ENCODE measurements at places on chromosomes 13 and 19. TPM values are rescaled to one million over a fixed set of nuclear protein-coding genes. Genes with fewer than 3 reads are reported as not detected.

The PEAK3 gene
- total RNA-seq, result not detected

The SGCG gene
- total RNA-seq, result 0.15 TPM

The SPRED3 gene
- 4.6 TPM for total RNA-seq

The GDF15 gene
- total RNA-seq, result 2.5 TPM

The SIPA1L3 gene
- 27.0 TPM for total RNA-seq

The OPA3 gene
- 11.3 TPM for total RNA-seq

The TMED1 gene
- 27.0 TPM for total RNA-seq

DNA sequence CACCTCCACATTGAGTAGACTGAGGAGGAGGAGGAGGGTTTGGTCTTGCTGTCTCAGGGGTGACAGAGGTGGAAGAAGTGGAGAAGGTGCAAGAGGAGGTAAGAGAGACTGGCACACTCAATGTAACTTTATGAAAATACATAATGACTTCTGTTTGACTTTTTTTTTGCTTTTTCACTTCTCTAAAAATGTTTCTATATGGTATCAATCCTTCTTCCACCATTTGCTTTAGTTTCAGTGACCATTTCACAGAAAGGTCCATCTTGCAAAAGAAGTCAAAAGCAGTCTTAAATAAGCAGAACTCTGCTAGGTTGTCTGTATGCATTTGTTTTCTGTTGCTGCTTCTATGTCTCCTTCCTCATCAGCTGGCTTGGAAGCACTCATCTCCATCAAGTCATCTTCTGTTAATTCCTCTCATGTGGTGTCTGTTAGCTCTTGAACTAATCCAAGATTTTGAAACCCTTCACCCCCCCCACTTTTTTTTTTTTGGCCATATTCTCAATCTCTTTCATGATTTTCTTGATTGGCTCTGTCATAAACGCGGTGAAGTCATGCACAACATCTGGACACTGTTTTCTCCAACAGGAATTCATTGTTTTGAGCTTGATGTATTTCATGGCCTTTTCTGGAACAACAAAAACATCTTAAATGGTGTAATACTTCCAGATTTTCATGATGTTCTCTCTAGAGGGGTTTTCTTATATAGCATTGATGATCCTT lies 80.8 kb downstream of the KL start:
- DNase-seq, result no peak
- no peak overlapping the region for H3K27ac ChIP-seq
- H3K4me1 ChIP-seq, result peaks cover 5% of the 10 kb centered on the region
- H3K4me3 ChIP-seq, result no peak overlapping the region

DNA sequence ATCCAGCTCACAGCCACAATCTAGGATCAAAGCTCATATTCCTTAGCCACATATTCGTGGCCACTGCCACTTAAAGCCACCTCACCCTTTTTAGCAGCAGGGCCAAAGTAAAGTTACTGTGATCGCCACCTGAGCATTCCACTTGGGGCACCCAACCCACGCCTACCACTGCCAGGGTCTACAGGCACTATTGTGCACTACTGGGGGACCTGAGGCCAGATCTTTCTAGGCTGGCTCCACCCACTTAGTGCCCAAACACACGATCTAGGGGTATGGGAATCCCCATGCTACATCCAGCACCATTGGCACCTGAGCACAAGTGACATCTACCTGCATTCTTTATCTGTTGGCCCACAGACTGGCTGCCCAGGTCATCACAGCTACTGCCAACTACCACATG lies 517.9 kb upstream of the PRR20A start:
- no peaks in the 10 kb centered on the region for H3K4me1 ChIP-seq
- no peak for DNase-seq
- H3K36me3 ChIP-seq, result no peaks in the 10 kb centered on the region
- H3K4me3 ChIP-seq, result no peak overlapping the region
- H3K27me3 ChIP-seq, result no peaks in the 10 kb centered on the region

- peak overlapping the region; percentile 81 for H3K4me3 ChIP-seq
- H3K4me1 ChIP-seq, result peaks cover 37% of the 10 kb centered on the region
- no peaks in the 10 kb centered on the region for H3K36me3 ChIP-seq
- H3K27ac ChIP-seq, result no peak overlapping the region
- H3K27me3 ChIP-seq, result peaks cover 85% of the 10 kb centered on the region
Measured at GRCh38 chr19:31350693-31351055, 1.4 kb upstream of the TSHZ3 start.

GRCh38 chr13:85653681-85654080 lies 145.5 kb downstream of the SLITRK6 start:
- H3K4me1 ChIP-seq, result no peaks in the 10 kb centered on the region
- H3K27ac ChIP-seq, result no peak overlapping the region
- DNase-seq, result no peak

DNA sequence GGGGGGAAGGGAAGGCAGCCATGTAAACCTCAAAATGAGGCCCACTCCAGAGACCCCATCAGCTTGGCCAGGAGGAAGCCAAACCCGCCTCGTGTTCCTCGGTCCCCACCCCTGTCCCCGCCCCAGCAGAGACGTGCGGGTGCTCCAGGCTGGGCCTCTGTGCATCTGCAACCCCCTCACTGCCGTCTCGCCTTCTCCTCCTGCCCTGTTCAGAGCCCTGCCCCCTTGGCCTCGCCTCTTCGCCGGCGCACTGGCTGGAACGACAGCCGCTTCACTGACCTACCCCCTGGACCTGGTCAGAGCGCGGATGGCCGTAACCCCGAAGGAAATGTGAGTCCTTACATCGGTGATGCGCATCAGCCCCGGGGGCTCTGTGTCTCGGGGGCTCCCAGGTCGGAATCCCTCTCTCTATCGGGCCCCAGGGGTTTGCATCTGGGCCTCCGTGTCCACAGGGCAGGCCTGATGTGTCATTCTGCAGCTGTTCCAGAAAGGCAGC lies 32.2 kb downstream of the TMEM161A start:
- peak; percentile 69 for DNase-seq
- H3K4me3 ChIP-seq, result peak overlapping the region; percentile 20
- peaks cover 11% of the 10 kb centered on the region for H3K27me3 ChIP-seq
- no peak overlapping the region for H3K27ac ChIP-seq
- peaks cover 13% of the 10 kb centered on the region for H3K4me1 ChIP-seq
- no peaks in the 10 kb centered on the region for H3K36me3 ChIP-seq

- H3K27ac ChIP-seq, result no peak overlapping the region
- H3K4me3 ChIP-seq, result no peak overlapping the region
- H3K4me1 ChIP-seq, result no peaks in the 10 kb centered on the region
Measured at GRCh38 chr13:81686877-81687276, 1346.0 kb upstream of the SPRY2 start.

All from neural progenitor cell (in vitro differentiated cells).